HFF-Myc (cell line): ENCODE measurements at places on chromosomes 6 and 20.

DNA sequence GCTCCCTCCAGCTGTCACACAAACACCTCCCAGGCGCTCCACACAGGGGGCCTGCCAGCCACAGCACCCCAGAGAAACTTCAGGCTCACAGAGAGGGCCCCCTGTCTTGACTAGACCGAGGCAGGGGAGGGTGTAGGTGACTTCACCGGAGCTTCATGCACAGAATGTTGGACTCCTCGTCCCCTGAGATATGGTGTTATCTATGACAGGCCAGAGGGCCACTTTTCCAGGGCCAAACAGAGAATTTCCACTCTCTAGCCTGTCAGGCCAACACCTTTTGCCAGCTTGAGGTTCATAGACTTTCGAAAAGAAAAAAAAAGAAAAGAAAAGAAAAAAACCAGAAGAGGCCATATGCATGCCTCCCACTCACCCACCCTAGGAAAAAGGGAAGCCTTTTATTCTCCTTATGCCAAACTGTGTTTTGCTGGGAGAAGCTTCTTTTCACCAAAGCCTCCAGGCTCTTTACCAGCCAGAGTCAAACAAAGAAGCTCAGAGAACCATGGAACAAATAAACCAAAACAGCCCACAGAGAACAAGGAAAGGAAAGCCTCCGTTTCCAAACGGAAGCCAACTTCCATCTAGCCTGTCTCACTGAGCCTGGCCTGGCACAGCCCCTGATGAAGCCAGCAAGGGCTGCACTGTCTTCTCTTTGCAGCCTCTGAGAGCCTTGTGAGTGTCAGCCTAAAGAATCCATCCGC, 313.2 kb upstream of the JARID2 start:
- DNase-seq, result no peak

DNA sequence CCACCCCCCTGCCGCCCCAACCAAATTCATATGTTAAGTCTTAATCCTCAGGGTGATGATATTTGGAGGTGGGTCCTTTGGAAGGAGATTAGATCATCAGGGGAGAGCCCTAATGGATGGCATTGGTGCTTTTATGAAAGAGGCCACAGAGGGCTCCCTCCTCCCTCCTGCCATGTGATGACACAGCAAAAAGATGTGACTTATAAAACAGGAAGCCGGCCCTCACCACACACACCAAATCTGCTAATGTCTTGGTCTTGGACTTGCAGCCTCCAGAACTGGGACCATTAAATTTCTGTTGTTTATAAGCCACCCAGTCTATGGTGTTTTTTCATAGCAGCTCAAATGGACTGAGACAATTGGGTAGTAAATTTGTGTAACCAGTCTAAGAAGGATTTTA, 176.3 kb downstream of the ADGRG6 start:
- DNase-seq, result peak; percentile 25

GRCh38 chr6:81204731-81205130, 547.8 kb downstream of the TENT5A start:
- no peak for DNase-seq

DNA sequence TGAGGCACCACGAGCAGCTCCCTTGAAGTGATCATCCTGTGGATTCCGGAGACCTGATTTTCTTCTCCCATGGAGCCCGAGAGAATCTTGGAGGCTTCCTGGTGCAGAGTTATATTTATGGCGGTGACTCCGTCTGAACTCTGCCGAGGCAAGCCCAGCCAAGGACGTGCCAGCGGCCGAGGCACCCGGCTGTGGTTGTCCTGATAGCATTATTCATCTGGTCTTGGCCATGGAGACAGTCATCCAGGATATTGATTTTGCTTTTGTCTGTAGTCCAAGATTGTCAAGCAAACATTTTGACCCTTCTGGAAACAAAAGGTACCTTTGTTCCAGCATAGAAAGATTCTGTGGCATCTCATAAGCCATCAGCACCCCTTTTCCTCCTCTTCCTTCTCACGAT, 163.3 kb downstream of the SCML4 start:
- no peak for DNase-seq

DNA sequence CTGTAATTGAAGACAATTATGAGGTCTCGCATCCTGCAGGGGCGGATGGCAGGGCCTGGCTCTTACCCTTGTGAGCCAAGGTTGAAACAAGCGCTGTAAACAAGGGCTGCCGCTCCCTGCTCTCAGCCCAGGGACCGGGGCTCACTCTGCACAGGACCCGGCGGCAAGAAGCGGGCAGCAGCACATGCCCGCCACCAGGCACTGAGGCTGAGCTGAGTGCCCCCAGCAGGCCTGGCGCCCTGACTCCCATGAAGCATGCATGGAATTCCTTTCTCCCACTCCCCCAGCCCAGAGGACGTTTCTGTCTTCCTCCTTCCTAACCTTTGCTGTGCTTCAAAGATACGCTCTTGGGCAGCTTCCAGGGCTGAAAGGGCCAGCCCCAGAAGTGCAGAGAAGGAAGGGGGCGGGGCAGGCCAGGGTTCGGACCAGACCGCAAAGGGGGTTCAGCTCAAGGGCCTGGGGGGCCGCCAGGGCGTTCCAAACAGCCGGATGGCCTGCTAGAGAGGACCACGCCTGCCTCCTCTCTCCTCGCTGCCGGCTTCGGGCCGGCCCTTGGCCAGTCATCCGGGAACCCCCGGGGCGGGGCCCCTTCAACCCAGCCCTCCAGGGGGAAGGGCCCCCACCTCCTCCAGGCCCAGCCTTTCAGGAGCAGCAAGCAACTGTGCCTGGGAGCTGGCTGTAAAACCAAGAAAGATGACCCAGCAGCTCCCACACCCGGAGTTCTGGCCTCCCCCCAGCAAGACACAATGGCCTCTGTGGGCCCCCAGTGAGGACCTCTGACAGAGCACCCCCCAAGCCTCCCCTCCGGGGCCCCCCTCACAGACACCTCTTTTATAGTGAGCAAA, 109.9 kb downstream of the NOL4L start:
- DNase-seq, result peak; percentile 76

- no peak for DNase-seq
Measured at GRCh38 chr6:106249658-106250057, 75.9 kb downstream of the ATG5 start.

DNA sequence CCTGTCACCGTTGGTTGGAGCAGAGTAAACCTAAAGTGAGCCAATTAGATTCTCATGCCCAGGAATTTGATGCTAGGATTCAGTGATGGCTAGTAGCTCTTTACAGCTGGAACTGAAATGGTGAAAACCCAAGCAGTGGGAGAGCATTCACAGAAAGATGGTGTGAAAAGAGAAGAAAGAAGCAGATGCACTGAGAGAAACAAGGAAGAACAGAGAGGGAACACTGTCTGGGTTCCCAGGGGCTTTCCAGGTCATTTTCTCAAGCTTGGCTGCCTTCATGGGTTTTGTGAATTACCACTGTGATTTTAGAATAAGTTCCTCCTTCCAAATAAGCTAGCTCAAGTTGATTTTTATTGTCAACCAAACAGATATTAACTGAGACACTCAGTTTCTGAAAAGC, 104.1 kb upstream of the AKIRIN2 start:
- no peak for DNase-seq

GRCh38 chr6:132354517-132355167, 46.6 kb downstream of the MOXD1 start:
- DNase-seq, result peak; percentile 16

DNA sequence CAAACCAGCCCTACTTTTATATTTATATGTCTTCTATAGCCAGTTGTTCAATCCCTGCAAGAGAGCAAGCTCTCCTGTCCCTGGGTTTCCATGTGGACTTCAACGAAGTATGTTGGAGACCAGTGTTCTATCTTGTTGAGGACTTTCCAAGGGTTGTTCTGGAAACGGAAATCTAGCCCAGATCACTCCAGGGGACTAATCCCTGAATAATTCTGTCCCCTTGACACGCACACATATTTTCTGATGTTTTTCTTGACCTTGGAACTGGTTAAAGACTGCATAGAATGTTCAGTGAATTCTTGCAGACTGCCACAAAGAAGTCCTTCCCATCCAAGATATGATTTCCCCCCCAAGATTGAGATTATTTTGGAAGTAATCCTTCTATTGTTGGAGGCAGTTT, 9.5 kb upstream of the MYLK2 start:
- DNase-seq, result no peak

GRCh38 chr6:106163446-106163965, 77.4 kb downstream of the PRDM1 start:
- DNase-seq, result peak; percentile 21

DNA sequence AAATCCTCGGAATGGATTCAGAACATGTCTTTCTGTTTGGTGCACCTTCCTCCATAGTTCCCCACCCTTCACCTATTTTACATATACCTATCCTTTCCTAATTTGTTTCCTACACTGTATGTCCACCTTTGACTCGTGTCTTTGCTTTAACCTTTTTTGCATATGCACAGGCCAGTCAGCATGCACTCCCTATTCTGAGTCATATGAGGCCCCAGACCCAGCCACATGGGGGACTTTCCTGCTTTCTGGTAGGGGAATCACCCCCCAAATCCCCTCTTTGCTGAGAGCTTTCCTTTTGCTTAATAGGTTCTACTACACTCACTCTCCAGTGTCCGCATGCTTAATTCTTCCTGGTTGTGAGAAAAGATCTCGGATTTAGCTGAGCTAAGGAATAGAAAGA, 393.8 kb upstream of the IMPG1 start:
- DNase-seq, result no peak

- DNase-seq, result no peak
Measured at GRCh38 chr6:42659806-42660205, 62.6 kb downstream of the PRPH2 start.

DNA sequence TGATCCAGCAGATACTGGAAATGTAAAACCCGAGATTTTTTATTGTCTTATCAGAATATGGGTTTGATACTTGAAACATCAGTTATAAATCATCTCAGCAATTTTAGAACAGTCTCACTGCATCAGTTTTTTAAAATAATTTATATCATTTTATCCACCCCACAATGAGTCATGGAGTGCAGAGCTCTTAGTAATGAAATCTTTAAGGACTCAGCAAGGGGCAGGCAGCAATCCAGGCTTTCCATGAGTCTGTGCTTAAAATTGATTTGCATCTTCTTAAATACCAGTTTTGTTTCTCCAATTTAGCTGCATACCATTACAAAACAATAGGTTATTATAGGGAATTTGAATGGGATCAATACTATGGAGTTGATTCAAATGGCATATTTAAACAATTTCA, 832.3 kb downstream of the C6orf118 start:
- DNase-seq, result no peak

DNA sequence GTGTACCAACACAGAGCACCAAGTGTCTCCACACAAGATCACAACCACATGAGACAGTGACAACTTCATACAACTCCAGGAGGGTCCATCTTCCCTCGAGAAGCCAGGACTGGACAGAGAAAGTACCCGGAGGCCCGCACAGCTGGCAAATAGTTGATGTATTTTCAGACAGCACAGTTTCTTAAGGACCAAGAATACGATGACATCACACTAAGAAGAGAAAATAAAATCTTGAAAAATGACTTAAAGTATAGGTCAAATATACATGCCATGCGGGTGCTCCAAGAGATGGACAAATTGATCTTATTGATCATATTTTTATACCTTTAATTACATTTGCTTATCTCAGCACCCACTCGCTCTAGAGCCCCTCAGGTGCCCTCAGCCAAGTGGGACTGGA, 145.5 kb downstream of the RNASET2 start:
- DNase-seq, result no peak

DNA sequence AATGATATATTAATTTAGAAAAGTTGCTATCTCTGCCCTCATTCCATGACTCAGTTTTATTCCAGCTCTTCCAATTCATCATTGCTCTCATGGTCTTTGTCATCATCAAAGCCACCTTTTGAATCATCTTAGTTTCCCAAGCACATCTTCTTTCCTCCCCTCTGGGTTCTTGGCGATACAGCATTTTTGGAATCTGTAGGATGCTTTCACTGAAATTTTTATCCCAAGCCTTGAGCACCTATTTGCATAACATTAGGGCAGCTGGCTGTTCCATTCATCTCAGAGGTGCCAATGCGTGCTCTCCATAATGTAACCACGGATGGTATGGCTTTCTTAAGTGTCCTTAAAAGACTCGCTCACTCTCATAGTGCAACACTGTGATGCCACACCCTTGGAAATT, 100.4 kb downstream of the SNX5 start:
- no peak for DNase-seq

GRCh38 chr20:63552481-63553249, 1.3 kb upstream of the FNDC11 start:
- DNase-seq, result no peak

GRCh38 chr6:166911248-166911677, 45.1 kb downstream of the RNASET2 start:
- no peak for DNase-seq

DNA sequence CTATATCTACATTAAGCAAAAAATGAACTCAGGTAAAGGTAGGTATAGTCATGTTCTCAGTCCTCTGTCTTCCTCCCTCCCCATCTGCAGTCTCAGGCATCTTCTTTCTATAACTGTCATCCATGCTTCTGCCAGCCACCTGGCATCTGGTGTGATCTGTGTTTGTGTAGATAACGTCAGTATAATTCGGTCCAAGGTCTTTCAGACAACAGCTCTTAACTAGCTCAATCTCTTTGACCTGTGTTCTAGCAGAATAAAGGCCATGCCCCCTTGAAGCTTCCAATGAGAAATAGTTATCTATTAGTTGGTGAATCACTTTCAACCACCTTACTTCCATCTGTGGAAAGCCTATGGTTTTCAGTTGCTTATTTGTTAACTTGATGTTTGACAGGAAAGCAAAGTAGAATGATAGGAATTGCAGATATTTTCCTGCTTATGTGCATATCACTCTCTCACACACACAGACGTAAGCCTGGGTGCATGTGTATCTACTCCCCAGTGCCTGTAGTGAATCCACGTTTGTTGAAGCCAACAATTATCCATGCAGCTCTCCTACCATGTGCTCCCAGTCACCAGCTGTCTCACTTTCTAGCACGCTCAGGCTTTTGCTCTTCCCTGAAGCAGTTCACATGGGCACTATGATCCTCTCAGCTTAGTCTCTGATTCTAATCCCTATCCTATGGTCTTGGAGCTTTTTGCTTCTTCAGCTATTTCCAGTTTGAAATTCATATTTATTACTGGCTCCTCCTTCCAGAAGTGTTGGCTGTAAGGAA, 433.7 kb upstream of the MANEA start:
- DNase-seq, result no peak

GRCh38 chr6:73943930-73944652, 248.1 kb downstream of the CD109 start:
- no peak for DNase-seq

GRCh38 chr6:105894556-105894955, 191.6 kb upstream of the PRDM1 start:
- DNase-seq, result no peak

GRCh38 chr20:36728986-36729385, 16.9 kb downstream of the NDRG3 start:
- no peak for DNase-seq

DNA sequence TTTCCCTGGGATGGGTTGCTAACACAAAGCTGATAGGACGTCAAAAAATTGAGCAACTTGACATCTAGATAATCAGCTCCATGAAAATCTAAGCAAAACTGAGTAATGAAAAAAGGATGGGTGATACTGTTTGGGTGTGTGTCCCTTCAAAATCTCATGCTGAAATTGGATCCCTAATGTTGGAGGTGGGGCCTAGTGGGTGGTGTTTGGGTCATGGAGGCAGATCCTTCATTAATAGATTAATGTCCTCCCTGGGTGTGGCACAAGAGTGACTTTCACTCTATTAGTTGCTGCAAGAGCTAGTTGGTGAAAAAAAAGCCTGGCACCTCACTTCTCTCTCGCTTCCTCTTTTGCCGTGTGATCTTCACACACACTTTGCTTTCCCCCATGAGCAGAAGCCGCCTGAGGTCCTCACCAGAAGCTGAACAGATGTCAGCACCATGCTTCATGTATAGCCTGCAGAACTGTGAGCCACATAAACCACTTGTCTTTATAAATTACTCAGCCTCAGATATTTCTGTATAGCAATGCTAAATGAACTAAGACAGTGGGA, 160.9 kb downstream of the FRK start:
- no peak for DNase-seq

GRCh38 chr20:57678340-57678739, 31.5 kb downstream of the PMEPA1 start:
- DNase-seq, result no peak
